ENCODE measurements at places on chromosomes 1 and 21.
A peak's percentile ranks its signal among the peaks of the same experiment; 100 is the strongest.

DNA sequence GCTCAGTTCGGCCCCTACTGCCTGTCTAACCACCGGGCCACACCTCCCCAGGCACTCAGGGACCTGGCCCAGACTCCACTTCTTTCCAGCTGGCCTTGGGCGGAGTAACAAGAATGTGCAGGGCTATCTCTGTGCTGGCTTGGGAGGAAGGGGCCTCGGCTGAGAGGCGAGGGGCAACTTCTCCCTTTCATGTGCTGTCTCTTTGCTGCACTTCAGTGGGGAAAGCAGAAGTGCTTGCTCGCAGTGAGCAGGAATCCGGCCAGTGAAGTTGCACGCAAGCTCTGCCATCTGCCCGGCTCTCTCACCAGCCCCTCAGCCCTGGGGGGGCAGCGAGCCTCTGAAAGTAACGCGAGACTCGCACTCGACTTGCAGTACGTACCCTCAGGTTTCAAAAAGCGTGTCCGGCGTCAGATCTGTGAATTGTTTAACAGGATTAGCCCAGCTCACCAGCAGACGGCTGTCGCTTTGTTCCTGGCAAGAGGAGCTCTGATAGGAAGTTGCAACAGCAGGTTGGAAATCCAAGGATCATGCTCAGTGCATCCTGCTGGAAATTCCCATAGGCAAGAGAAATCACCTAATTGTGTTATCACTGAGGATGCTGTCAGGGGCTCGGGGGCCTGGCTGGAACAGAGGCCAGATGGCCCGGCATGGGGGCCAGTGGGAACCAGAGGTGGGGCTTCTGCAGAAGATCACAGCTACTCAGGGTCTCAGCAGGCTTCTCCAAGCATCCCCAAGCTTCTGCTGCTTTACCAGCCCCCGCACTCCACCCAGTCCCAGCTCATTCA lies 221.1 kb downstream of the NPHP4 start:
- no peak for DNase-seq

- DNase-seq, result no peak
These were observed 276.1 kb downstream of the PTBP2 start for GRCh38 chr1:96997717-96998116.

- no peak for DNase-seq
These were observed 20.5 kb upstream of the MTF1 start for GRCh38 chr1:37879865-37880264.

- DNase-seq, result no peak
These were observed 61.8 kb upstream of the COA6 start for GRCh38 chr1:234311414-234311813.

DNA sequence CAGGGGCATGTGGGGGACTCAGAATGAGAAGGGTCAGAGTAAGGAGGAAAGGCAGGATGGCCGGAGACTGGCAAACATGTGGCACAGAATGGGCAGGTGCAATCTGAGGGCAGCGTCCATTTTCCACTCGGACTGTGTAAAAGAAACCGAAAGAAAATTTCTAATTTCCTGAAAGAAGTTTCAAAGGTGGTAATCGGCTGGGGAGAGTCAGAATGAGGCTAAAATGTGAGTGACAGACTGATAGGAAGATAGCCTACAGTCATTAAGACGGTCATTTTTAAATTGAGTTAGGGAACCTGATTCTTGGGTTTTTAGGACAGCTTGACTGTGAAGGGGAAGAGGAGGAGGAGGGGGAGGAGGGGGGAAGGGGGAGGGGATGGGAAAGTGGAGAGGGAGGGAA lies 23.6 kb downstream of the COA6 start:
- no peak for DNase-seq

GRCh38 chr1:5577255-5578040 lies 414.8 kb downstream of the NPHP4 start:
- no peak for DNase-seq

GRCh38 chr1:209266590-209267205 lies 316.8 kb upstream of the CAMK1G start:
- no peak for DNase-seq

GRCh38 chr21:45655124-45655523 lies 11.6 kb downstream of the PCBP3 start:
- no peak for DNase-seq

- DNase-seq, result no peak
These were observed 25.6 kb upstream of the RGS1 start for GRCh38 chr1:192549937-192550336.

GRCh38 chr1:226816576-226816975 lies 53.8 kb upstream of the PSEN2 start:
- no peak for DNase-seq

DNA sequence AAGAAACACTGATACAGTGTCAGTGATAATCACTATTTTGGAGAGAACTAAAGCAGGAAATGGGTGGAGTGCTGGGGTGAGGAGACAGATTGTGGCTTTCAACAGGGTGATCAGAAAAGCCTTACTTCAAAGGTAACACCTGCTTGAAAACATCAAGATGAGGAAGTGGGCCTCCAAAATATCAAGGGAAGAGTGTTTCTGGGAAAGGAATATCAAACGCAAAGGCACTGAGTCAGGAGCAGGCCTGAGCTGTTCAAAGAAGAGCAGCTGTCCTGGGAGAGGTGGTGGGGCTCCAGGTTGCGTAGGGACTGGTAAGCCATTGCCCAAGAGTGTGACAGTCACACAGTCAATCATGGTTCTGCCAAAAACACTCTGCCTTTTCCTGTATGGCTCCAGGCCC lies 47.1 kb upstream of the ATP1A1 start:
- no peak for DNase-seq

DNA sequence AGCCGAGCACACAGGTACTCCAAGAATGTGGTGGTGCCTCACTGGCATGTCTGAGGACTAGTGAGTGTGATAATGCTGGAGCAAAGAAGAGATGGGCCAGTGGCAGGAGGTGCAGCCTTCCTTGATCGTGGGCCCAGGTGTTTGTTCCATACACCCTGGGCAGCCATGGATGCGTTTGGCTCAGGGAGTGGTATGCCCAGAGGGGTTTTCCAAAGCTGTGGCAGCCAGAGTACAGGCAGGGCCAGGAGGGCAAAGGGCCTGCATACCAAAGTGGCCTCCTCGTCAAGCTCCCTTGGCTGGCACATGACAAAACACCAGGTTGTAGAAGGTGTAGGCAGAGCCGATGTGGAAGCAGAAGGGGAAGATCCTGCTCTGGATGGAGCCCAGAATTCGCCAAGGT lies 19.0 kb downstream of the PARS2 start:
- DNase-seq, result no peak

DNA sequence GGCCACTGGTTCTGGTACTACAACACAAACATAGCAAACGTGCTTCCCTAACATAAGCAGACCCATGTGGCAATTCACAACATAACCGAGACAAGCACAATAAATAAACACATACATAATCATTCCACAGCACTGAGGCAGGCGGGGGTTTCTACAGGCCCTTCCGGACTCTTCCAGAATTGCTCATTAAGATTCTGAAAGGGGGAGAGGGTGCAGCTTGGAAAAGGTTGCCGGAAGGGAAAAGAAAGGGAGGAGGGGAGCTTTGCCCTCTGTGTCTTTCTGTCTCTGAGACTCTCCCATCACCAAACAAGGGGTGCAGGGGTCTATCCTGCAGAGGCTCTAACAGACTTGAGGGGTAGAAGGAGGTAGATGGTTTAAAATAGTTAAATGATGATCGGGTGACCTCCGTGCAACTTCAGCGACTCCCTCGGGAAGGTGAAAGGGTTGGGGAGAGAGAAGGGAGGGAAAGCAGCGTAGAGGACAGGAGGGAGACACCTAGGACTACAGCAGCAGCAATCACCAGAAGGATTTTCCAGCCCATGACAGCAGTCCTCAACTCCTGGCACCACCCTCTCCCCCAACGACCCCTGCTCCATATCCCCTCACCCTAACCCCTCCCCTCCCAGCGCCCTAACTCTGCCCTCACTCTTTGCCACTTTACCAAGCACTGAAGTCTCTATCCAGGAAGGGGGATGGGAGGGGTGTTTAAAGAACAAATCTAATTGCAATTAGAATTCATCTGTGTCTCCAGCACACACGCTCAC lies 365.5 kb upstream of the ESRRG start:
- no peak for DNase-seq

DNA sequence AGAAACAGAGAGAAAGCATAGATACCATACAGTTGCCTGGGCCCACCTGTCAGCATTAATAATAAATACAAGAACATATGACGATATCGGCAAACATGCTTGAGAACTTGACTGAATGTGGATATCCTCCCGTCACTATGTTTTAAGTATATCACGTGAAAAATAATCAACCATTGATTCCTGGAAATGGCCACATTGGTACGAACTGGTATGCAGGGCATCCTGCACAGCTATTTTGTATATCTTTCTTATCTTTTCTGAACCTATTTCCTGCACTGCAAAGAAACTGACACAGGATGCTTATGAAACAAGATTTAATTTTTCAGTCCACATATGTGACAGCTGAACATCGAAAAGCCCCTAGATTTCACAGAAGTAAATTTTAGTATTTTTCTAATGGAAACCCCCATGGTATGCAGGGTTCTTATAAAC lies 22.8 kb upstream of the RGS1 start:
- no peak for DNase-seq

- peak; percentile 74 for DNase-seq
These were observed 1.0 kb downstream of the ROR1 start for GRCh38 chr1:63774617-63775417.

DNA sequence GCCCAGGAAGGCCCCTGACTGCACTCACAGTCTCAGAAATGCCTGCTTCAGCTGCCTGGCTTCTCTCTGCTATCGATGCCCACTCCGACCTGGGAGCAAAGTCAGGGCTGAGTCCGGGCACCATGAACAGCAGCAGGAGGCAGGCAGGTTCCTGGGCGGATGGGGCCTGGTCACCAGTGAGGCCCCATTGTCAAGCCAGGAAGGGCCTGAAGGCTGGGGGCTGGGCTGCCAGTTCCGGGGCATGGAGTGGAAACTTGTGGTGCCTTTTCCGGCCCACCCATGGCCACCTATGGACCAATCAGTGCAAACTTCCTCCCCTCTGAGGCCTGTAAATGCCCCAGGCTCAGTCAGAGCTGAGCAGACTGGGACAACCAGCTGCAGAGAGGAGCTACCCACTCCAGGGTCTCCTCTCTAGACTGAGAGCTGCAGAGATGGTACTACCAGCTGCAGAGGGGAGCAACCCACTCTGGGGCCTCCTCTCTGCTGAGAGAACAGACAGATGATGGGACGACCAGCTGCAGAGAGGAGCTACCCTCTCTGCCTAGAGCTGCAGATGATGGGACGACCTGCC lies 286.5 kb downstream of the SMYD3 start:
- no peak for DNase-seq

- DNase-seq, result no peak
These were observed 30.4 kb upstream of the CNTN2 start for GRCh38 chr1:205012391-205013140.

- no peak for DNase-seq
These were observed 142.1 kb upstream of the PTGFR start for GRCh38 chr1:78348496-78349284.

DNA sequence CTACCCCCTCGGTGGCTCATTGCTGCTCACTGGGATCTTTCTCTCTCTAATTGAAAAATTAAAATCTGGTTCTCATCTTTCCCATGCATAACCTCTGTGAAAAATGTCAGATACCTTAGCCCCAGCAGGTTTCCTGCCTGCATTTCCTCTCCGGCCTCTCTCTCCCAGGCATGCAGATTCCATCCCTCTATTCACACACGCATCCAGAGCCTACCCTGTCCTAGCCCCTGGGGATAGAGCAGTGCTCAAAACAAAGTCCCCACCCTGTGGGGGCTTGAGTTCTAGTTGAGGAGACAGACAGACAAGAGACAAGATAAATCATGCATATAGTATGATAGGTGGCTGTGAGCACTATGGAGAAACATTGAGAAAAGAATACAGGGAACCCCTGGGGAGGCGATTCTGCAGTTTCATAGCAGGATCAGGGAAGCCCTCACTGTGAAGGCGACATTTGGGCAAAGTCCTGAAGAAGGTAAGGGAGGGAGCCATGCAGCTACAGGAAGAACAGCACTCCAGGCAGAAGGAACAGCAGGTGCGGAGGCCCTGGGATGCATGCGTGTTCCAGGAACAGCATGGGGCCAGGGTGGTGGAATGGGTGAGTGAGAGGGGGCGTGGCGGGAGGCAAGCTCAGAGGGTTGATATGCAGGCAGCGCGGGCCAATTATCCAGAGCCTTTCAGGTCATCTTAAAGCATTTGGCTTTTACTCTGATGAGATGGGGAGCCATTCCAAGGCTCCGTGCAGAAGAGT lies 3.5 kb upstream of the BSND start:
- DNase-seq, result no peak

GRCh38 chr1:7366955-7367665 lies 404.0 kb upstream of the VAMP3 start:
- DNase-seq, result no peak

DNA sequence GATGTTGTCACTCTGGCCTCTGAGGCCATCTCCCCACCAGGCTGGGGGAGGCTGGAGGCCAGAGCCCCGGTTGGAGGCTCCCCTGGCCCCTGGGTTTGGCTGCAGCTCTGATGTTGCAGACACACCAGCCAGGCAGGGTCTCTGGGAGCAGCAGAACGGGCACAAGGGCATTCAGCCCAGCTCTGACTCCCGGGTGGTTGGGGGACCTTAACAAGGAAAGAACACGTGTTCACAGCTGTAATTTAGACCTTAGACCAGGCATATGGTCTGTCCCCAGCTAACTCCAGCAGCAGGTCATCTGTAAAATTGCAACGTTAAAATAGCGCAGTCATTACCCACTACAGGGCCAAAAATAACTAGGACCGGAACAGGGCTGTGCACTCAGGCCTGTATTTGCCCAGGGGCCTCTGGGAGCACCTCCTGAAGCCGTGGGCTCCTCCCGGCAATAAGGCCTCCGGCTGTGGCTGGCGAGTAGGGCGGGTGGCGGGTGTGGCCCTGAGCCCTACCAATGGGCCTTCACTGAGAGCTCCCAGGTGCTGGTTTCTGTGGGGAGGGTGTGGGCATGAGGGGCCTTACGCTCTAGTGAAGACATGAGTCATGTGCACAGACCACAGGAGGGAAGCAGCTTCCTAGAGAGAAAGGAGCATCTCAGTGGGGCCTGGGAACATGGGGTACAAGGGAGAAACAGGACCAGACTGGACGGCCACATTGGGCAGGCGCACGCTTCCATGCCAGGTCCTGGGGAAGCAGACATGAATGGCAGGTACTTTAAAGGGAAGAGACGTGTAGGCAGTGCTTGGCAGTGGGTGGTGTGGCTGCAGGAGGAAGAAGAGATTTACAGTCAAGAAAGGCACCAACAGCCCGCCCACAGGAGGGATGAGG lies 6.1 kb downstream of the LDLRAP1 start:
- DNase-seq, result peak; percentile 85

GRCh38 chr1:87394513-87394912 lies 65.8 kb downstream of the LMO4 start:
- peak; percentile 89 for DNase-seq

GRCh38 chr1:84598846-84599741 lies 24.9 kb upstream of the CTBS start:
- DNase-seq, result no peak

DNA sequence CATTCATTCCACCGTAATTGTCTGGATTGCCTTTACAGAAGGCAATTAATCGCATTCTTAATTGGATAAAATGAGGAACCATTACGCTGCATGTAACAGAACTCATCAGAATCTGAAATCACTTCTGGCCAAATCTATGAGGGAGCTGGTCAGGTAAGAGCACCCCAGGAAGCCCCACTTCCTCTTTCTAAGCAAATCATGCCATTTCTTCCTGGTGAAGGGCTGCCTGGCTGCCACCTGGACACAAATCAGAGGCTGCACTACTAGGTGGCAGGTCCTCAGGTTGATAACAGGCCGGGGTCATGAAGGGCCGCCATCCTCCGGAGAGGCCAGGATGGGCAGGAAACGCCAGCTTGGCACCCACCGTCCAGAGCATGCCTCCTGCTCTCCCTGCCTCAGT lies 73.7 kb downstream of the CAPZB start:
- DNase-seq, result peak; percentile 12

Data from NAMALWA (cell line).